ENCODE measurements at places on chromosomes 1 and 21.

DNA sequence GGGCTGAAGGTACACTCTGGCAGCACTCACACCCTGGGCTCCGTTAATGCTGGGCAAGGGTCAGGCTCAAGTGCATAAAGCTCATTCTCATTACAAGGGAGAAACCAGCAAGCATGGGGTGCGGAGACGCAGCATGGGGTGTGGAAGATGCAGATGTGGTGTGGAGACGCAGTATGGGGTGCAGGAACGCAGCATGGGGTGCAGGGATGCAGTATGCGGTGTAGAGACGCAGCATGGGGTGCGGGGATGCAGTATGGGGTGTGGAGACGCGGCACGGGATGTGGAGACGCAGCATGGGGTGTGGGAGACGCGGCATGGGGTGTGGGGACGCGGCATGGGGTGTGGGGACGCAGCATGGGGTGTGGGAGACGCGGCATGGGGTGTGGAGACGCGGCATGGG is 390.7 kb downstream of the NPHP4 start:
- no peaks in the 10 kb centered on the region for H3K27me3 ChIP-seq
- no peak for DNase-seq
- H3K36me3 ChIP-seq, result no peaks in the 10 kb centered on the region
- H3K4me3 ChIP-seq, result no peak overlapping the region

GRCh38 chr1:104212239-104212638 is 462.5 kb downstream of the AMY1C start:
- DNase-seq, result no peak
- H3K27me3 ChIP-seq, result no peaks in the 10 kb centered on the region
- no peak overlapping the region for H3K27ac ChIP-seq

DNA sequence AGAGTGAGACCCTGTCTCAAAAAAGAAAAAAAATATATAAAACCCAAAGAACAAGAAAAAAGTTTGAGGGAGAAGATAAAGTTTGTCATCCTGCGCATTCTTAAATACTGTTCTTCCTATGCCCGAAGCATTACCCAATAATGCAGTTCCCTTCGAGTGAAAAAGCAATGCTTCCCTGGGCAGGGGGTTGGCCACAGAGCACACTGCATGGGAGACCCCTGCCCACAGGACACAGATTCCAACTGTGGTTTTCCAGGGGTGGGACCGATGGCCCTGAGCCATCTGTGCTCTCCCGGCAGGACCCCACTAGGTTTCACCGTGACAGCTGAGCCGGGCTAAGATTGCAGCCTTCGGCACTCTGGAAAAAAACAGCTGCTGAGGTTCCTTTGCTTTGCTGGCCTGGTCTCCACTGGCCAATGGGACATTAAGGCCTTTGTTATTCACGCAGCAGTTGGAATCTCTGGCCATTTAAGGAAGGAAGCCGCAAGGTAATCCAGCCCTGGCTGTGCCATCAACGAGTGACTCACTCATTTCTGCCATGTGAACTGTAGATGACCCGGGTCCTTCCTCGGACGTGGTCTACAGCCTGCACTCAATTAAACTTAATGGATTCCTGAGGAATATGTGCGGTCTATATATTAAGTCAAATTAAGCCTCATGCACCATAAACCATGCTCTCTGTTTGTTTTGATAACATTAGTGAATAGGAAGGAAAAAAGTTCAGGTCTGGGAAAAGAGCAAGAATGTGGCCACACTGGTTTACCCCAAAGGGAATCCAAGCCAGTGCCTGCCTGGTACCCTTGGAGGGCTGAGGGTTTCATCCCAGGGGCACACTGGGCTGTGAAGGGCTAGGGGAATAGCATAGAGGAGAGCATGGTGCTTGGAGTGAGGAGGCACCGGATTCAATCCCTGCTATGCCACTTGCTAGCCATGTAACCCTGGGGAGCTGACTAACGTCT is 163.2 kb downstream of the ZBTB18 start:
- H3K27me3 ChIP-seq, result no peaks in the 10 kb centered on the region
- H3K4me1 ChIP-seq, result peaks cover 2% of the 10 kb centered on the region
- H3K36me3 ChIP-seq, result no peaks in the 10 kb centered on the region
- DNase-seq, result peak; percentile 36
- H3K27ac ChIP-seq, result no peak overlapping the region

DNA sequence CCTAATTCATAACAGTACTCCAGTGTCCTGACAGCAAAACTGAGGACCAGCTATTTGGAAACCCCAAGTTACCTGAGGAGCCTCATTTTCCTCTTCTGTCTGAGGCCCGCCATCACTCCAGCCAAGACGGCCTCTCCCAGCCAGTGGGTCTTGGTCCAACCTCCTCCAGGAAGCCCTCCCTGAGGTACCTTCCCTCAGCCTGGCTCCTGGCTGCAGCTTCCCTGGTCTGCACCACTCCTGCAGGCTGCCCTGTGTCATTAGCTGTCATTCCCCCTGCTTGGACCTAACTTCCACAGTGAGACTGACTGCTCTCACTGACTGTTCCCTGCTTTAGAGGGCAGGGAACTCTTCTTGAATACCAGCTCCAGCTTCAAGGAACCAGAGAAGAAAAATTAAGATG is 33.0 kb downstream of the BCAR3 start:
- no peaks in the 10 kb centered on the region for H3K27me3 ChIP-seq
- DNase-seq, result no peak
- H3K4me3 ChIP-seq, result no peak overlapping the region
- peaks cover 4% of the 10 kb centered on the region for H3K4me1 ChIP-seq

GRCh38 chr1:51326839-51327238 is 3.5 kb downstream of the TTC39A start:
- H3K4me1 ChIP-seq, result peaks cover 12% of the 10 kb centered on the region
- no peaks in the 10 kb centered on the region for H3K36me3 ChIP-seq
- H3K27ac ChIP-seq, result no peak overlapping the region
- no peak overlapping the region for H3K4me3 ChIP-seq
- no peaks in the 10 kb centered on the region for H3K27me3 ChIP-seq

- no peak for DNase-seq
- H3K4me1 ChIP-seq, result peaks cover 6% of the 10 kb centered on the region
- H3K4me3 ChIP-seq, result no peak overlapping the region
- no peaks in the 10 kb centered on the region for H3K36me3 ChIP-seq
Observed at GRCh38 chr1:59308839-59309238, 11.9 kb downstream of the FGGY start.

GRCh38 chr1:57450981-57451380 is 27.1 kb upstream of the DAB1 start:
- H3K4me1 ChIP-seq, result peaks cover 2% of the 10 kb centered on the region
- H3K27ac ChIP-seq, result no peak overlapping the region
- no peaks in the 10 kb centered on the region for H3K27me3 ChIP-seq
- peak; percentile 34 for DNase-seq

DNA sequence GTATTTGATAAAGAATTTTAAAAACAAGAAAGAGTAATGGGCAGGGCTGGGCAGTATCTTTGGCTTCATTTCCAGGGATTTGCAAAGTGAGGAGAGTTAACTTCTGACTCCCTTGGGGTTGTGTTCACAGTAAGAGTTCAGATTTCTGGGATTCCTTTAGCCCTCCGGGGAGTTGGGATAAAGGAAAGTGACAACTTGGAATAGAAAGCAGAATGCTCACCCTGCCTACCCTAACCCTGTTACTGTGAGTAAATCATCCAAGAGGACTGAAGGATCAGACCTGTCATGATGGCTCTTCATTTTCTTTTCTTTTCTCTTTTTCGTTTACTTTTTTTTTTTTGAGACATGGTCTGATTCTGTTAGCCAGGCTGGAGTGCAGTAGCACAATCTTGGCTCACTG is 76.1 kb downstream of the CACHD1 start:
- H3K36me3 ChIP-seq, result peaks cover 3% of the 10 kb centered on the region
- no peak overlapping the region for H3K4me3 ChIP-seq
- H3K27me3 ChIP-seq, result no peaks in the 10 kb centered on the region
- peaks cover 7% of the 10 kb centered on the region for H3K4me1 ChIP-seq
- no peak overlapping the region for H3K27ac ChIP-seq

- no peaks in the 10 kb centered on the region for H3K27me3 ChIP-seq
- no peak for DNase-seq
- H3K36me3 ChIP-seq, result no peaks in the 10 kb centered on the region
- H3K4me1 ChIP-seq, result peaks cover 6% of the 10 kb centered on the region
Observed at GRCh38 chr1:23576338-23577055, 17.2 kb upstream of the ID3 start.

DNA sequence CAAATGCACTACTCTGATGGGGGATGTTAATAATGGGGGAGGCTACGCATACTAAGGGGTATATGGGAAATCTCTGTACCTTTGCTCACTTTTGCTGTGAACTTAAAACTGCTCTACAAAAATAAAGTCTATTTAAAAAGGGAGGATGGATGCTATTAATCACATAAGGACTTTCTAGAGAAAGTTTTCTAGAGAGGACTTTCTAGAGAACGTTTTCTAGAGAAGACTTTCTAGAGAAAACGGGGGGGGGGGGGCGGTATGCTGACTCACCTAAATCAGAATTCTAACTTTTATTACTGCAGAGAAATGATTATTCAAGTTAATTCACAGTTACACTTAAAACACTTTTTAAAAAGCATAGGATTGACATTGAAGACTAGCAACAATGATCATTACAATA is 76.2 kb downstream of the USP1 start:
- H3K27ac ChIP-seq, result no peak overlapping the region
- H3K36me3 ChIP-seq, result no peaks in the 10 kb centered on the region
- DNase-seq, result no peak
- no peaks in the 10 kb centered on the region for H3K4me1 ChIP-seq
- no peaks in the 10 kb centered on the region for H3K27me3 ChIP-seq
- no peak overlapping the region for H3K4me3 ChIP-seq

GRCh38 chr1:200180821-200181220 is 153.3 kb downstream of the NR5A2 start:
- no peaks in the 10 kb centered on the region for H3K4me1 ChIP-seq
- no peaks in the 10 kb centered on the region for H3K27me3 ChIP-seq
- no peaks in the 10 kb centered on the region for H3K36me3 ChIP-seq
- DNase-seq, result no peak
- no peak overlapping the region for H3K27ac ChIP-seq

DNA sequence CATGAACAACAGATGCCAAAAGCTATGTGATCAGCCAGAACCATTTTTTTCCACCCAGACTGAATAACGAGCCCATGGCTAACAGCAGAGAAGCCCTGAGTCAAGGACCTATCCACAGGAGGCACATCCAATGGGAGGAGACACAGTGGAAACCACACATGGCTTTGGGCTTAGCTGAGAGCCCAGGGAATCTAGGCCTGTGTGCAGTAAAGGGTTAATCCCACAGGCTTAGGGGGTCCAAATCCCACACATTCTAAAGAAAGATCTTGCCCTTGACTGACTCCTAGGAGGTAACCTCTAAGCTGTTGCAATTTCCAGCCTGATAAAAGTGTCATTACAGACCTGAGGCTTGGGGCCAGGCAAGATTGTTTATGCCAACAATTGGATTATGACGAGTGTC is 194.5 kb downstream of the DSCAM start:
- no peaks in the 10 kb centered on the region for H3K4me1 ChIP-seq
- no peaks in the 10 kb centered on the region for H3K27me3 ChIP-seq
- H3K4me3 ChIP-seq, result no peak overlapping the region

DNA sequence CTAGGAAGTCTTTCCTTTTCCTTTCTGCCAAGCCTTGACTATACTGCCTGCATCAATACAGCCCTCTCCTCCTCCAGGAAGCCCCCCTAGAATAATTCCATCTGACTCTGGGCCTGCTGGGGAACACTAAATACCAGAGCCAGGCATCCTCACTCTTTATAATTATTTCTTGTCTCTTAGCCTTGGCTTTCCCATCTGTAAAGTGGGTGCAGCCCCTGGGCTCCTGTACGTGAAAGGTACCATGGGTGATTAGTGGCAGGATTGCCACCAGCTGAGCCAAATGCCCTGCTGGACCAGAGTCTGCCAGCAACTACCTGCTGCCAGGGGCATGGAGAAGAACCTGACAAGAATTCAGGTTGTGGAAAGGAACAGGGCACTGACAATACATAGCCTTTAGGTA is 58.7 kb downstream of the LGR6 start:
- peaks cover 6% of the 10 kb centered on the region for H3K4me1 ChIP-seq
- H3K36me3 ChIP-seq, result no peaks in the 10 kb centered on the region
- no peak overlapping the region for H3K4me3 ChIP-seq
- DNase-seq, result no peak

DNA sequence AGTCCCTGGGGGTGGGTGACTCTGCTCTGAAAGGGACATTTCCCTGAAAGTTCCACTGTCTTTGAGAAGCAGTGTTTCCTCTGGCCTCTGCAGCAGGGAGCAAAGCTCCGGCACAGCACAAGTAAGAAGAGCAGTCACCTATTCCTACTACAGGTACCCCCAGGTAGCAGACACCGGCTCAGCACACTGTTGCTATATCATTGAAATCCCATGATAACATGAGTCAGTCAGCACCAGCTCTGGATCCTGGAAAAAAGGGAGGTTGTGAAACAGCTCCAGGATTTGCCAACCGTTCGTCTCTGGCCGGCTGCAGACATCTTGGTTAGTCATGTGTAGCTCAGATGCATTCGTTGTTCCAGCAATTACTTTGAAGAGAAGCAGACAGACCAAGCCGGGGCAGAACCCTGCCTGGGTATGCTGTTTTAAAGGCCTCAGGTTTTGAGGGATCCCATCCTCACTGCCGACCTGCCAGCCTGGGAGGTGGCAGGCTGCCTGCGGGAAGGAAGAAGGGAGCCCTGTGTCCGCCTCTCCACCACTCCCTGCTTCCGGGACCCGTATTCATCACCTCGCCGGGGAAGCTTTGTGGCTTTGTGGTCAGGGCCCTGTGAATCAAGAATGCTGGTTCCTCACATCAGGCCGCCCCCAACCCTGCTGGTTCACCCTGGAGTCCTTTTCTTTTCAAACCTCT is 139.2 kb downstream of the CLIC6 start:
- DNase-seq, result no peak
- no peak overlapping the region for H3K4me3 ChIP-seq

- no peaks in the 10 kb centered on the region for H3K36me3 ChIP-seq
- no peak overlapping the region for H3K27ac ChIP-seq
- no peak for DNase-seq
- no peaks in the 10 kb centered on the region for H3K27me3 ChIP-seq
- no peaks in the 10 kb centered on the region for H3K4me1 ChIP-seq
- H3K4me3 ChIP-seq, result no peak overlapping the region
Observed at GRCh38 chr1:197284966-197285365, 16.9 kb downstream of the CRB1 start.

- no peak for DNase-seq
- H3K27me3 ChIP-seq, result no peaks in the 10 kb centered on the region
- no peaks in the 10 kb centered on the region for H3K36me3 ChIP-seq
Observed at GRCh38 chr1:157956732-157957131, 36.7 kb upstream of the KIRREL1 start.

- no peak for DNase-seq
- no peak overlapping the region for H3K27ac ChIP-seq
- no peaks in the 10 kb centered on the region for H3K36me3 ChIP-seq
- H3K4me3 ChIP-seq, result no peak overlapping the region
- no peaks in the 10 kb centered on the region for H3K27me3 ChIP-seq
Observed at GRCh38 chr1:247090455-247090854, 11.8 kb upstream of the ZNF670 start.
